Gastroesophageal sphincter (tissue), 4 donors: ENCODE measurements at places on chromosomes 3 and 15. TPM values are rescaled to one million over a fixed set of nuclear protein-coding genes. Genes with fewer than 3 reads are reported as not detected.

RPL15 gene
- total RNA-seq: 2,502 TPM

MLF1 gene
- total RNA-seq: 21.2 TPM

CISH gene
- 3.7 TPM for total RNA-seq

CAMKV gene
- not detected for total RNA-seq

ZMYND10 gene
- not detected for total RNA-seq

NECTIN3 gene
- total RNA-seq: 45.1 TPM

AMOTL2 gene
- 226 TPM for total RNA-seq

PRRT3 gene
- 1.3 TPM for total RNA-seq

GRAMD2A gene
- 0.64 TPM for total RNA-seq

CNBP gene
- 620 TPM for total RNA-seq

ADAMTS7 gene
- total RNA-seq: 4.2 TPM

FOXL2 gene
- total RNA-seq: not detected

FEM1B gene
- total RNA-seq: 68.6 TPM

FAM43A gene
- 36.3 TPM for total RNA-seq

SYNPR gene
- total RNA-seq: not detected

FANCD2OS gene
- total RNA-seq: not detected

IMPG2 gene
- total RNA-seq: 0.81 TPM

KIF23 gene
- total RNA-seq: 3.0 TPM

ATP10A gene
- total RNA-seq: 24.7 TPM

CADM2 gene
- total RNA-seq: 9.8 TPM

GCNT3 gene
- not detected for total RNA-seq

NMNAT3 gene
- 9.6 TPM for total RNA-seq
